ENCODE measurements at places on chromosomes 12 and 14.

- DNase-seq: peak; percentile 16
These were observed 214.9 kb downstream of the ADAMTS20 start for GRCh38 chr12:43336962-43337555.

- no peak for DNase-seq
These were observed 111.3 kb upstream of the GARIN2 start for GRCh38 chr14:67077921-67078320.

GRCh38 chr12:80858356-80858755 is 79.4 kb downstream of the LIN7A start:
- no peak for DNase-seq

DNA sequence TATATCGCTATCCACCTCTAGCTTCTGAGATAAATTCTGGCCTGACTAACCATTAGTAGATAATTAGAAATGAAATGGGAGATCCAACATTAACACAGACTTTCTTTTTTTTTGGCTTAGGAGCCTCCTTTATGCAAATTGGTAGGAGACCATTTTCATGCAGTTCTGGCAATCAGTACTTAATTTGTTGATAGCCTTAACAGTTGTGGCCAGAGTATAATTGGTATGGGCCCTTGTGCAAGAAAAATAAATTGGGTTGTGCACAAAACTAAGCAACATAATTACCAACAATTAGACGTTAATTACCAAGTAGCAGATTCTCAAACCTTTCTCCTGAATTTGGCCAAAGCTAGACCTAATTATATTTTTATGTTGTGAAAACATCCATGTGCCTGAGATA is 111.0 kb downstream of the MGAT4C start:
- no peak for DNase-seq

GRCh38 chr14:24688030-24688658 is 54.2 kb upstream of the GZMB start:
- no peak for DNase-seq

DNA sequence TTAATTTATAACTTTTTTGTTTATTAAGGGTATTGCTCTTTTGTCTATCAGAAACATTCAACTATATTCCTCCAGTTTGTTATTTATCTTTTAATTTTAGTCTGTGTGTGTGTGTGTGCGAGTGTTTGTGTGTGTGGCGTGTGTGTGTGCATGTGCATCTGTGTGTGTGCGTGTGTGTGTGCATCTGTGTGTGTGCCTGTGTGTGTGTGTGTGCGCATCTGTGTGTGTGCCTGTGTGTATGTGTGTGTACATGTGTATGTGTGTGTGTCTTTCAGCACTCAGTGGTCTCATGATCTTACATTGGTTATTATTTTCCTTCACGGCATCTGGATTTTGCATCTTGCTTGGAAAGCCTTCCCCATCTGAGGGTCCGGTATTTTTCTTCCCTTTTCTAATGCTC is 281.1 kb upstream of the RTL1 start:
- no peak for DNase-seq

- no peak for DNase-seq
These were observed 155.6 kb upstream of the DAAM1 start for GRCh38 chr14:59032826-59033225.

- no peak for DNase-seq
These were observed 11.7 kb downstream of the CSRNP2 start for GRCh38 chr12:51071663-51072062.

- DNase-seq: no peak
These were observed 1.3 kb downstream of the ESYT1 start for GRCh38 chr12:56129206-56129941.

- DNase-seq: peak; percentile 54
These were observed 6.3 kb upstream of the ITGB7 start for GRCh38 chr12:53213348-53213747.

- no peak for DNase-seq
These were observed 8.0 kb upstream of the ACTN1 start for GRCh38 chr14:68986926-68987652.

DNA sequence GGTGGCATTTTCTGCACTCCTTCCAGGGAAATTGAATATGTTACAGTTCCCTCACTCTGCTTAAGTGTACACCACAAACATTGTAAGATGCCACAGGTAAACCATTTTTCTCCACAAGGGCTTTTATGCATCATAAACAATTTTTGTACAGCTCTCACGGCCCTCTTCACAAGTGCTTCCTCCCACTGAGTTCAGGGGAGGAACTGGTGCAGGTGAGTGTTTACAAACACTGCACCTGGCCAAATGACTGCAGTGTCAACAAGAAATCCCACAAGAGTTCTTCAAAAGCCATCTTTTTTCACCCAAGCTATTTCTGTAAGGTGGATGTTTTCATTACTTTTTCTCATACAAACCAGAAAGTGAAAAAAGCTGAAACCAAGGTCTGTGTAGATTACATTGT is 973.2 kb downstream of the AACS start:
- DNase-seq: no peak

GRCh38 chr14:55123101-55123500 is 6.0 kb upstream of the LGALS3 start:
- no peak for DNase-seq

DNA sequence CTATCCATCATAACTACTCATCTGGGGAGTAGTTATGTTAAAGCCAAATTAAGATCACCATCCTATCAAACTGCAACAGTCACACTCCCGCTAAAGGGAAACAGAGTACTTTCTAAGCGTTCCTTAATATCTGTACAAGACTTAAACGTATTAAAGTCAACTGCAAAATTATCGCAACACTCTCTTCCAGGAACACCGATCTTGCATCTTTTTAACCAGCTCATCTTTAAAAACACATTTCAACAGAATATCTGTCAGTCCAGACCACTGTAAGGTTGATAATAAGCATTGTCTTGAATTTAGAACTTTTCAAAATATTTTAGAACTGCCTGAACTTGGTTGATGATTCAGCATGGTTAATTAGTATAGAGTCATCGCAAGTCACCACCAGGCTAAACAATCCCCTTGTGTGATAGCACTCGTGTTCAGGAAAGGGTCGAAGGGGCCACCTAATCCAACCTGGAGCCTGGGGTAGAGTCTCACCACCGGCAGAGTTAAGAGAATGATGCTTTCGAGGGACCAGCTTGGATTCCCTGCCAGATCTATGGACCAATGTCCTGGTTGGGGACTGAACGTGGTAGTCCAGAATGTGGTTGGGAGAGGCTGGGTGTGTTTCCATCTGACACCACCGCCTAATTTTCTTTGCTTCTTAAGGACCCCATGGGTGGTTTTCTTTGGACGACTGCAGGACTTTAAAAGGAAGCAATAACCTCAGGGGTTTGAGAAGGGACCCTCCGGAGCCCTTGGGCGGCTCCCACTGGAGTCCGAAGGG is 890 bp downstream of the SPTLC2 start:
- peak; percentile 32 for DNase-seq

GRCh38 chr12:114400925-114401324 is 5.0 kb downstream of the TBX5 start:
- DNase-seq: no peak

DNA sequence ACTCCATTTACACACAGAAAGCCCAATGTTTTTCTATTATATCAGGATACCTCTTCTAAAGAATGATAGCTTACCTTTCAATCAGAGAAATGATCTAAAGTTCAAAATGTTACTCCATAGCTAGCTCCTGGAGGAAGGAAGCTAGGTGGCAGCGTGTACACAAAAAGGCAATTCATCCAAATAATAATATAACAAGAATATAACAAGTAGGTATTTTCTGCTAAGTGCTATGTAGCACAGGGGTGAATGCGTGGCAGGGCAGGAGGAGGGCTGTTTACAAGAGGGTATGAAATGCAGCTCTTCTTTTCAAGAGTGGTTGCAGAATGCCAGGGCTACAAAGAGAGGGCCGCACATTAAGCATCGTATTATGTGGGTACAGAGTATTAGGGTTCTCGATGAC is 663 bp upstream of the SNAPC1 start:
- no peak for DNase-seq

DNA sequence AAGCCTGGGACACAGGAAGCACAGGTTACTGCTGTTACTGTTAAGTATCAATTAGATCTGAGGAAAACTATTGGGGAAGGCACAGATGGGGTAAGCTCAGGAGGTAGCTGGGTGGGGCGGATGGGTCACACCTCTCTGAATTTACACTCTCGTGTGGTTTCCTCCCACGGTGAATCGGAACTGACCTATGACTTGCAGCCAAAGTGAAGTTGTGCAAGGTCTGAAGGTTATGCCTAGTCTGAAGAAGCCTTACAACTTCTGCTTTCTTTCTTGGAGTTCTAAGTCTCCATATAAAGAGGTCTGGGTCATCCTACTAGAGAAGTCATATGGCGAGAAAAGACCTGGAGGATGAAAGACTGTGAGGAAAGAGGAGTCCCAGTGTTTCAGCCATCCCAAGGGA is 25.6 kb upstream of the GPATCH2L start:
- DNase-seq: no peak

DNA sequence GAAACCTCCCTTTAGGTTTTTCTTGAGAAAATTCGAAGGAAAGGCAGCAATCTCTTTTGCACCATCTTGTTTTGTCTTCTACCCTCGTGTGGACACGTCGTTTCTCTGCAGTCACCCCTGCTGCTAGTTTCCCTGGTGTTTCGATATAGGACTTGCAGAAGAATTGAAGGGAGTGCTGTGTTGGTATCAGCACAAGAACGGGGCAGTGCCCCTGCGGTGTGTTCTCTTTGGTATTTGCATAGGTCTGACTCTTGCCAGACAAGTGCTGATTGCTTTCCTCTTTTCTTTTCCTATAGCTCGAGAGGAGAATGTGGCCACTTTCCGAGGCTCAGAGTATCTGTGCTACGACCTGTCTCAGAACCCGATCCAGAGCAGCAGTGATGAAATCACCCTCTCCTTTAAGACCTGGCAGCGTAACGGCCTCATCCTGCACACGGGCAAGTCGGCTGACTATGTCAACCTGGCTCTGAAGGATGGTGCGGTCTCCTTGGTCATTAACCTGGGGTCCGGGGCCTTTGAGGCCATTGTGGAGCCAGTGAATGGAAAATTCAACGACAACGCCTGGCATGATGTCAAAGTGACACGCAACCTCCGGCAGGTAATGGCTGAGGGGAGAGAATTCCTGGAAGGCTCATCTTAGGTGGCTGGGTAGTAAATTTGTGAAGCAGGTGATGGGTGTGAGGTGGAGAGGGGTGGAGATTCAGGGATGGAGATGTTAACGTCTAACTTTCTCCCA is 474.8 kb downstream of the NRXN3 start:
- DNase-seq: no peak

GRCh38 chr14:49908433-49908782 is 15.5 kb downstream of the ARF6 start:
- DNase-seq: no peak

DNA sequence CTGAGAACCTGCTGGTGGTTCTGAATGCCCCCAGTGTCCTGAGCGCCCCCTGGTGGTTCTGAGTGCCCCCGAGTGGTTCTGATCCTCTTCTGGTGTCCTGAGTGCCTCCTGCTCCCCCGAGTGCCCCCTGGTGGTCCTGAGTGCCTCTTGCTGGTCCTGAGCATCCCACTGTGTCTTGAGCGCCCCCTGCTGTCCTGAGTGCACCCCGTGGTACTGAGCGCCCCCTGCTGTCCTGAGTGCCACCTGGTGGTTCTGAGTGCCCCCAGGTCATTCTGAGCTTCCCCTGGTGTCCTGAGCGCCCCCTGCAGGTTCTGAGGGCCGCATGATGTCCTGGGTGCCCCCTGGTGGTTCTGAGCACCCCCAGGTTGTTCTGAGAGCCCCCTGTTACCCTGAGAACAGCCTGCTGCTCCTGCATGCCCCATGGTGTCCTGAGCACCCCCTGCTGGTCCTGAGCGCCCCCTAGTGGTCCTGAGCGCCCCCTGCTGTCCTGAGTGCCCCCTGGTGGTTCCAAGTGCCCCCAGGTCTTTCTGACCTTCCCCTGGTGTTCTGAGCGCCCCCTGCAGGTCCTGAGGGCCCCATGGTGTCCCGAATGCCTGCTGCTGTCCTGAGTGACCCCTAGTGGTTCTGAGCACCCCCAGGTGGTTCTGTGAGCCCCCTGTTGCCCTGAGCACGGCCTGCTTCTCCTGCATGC is 1165.4 kb downstream of the TMEM121 start:
- DNase-seq: no peak

- DNase-seq: no peak
These were observed 21.3 kb downstream of the SUSD6 start for GRCh38 chr14:69632593-69633151.

DNA sequence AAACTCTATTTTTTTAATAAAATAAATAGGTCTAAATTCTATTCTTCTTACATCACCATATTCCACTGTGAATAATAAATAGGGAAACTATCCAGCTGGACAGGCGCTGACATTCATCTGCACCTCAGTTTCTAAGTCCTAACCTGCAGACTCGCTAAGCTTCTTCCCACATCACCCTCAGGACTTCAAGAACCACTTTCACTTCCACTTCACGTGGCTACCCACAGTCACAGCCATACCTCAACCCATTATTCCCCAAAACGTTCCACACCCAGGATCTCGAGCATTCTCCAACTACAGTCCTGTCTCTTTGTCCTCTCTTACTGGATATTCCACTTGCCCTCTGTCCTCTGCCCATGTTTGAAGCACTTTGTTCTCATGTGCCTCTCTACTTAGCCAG is 71.1 kb downstream of the C2CD5 start:
- no peak for DNase-seq
